ENCODE measurements at places on chromosomes 2 and 18.

GRCh38 chr2:128446874-128447537, 128.3 kb upstream of the HS6ST1 start:
- DNase-seq: no peak

GRCh38 chr2:32372519-32373182, 15.8 kb downstream of the BIRC6 start:
- no peak for DNase-seq

GRCh38 chr2:240889601-240890560, 6.1 kb downstream of the MAB21L4 start:
- DNase-seq: no peak

DNA sequence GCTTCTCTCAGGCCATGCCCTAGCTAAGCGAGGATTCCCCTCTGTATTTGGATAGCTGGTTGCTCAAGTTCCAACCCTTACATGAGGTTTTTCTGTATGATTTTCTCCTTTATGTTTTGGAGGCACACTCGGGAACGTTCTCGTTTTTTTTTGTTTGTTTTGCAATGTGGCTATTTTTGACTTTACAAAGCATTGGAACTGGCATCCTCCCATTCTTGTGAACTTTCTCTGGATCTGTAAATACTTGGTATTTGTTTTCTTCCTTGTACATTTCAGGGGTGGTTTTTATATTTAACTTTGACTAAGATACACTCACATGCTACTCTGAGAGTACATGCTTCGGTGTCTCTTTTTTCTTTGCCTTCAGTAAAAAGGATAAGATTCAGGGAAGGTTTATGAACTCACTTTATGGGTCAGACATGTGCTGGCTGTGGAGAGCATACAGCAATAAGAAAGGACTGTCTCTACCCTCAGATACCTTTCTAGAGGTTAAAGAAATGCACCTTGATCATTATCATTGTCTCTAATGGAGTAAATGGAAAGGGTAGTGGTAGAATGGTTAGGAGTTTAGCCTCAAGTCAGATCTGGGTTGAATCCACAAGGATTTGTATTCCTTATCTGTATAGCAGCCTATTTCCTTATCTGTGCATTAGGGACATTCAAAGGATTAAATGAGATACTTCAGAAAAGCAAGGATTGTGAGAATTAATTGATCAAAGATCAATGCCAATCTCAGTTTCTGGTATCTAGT, 61.9 kb downstream of the MEIS1 start:
- DNase-seq: no peak

DNA sequence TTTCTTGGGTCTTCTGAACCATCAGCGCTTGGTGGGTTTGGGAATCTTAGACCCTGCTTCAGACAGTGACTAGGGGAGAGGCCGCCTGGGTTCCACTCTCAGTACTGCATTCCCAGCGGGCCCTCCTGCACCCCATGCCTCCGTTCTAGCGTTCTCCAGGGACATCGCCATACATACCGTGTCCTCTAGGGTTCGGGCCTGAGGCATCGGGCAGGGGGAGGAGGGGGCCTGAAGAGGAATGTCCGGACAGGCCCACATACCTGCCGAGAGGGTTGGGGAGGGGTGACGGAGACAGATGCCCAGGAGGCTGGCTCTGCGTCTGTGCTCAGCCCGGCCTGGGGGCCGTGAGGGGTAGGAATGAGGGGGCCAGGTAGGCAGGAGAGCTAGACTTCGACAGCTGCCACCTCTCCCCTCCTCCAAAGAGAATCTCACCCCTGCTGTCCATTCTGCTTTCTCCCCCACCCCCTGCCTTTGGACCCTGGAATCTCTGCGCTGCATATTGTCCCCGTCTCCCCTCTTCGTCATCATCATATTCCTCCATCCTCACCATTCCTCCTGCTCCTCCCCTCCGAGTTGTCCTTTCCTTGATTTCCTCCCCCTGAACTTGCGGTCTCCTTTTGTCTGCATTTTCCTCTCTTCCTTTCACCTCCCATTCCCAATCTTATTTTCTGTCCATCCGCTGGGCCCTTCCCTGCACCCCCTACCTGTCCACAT, 7.8 kb upstream of the WNT10A start:
- no peak for DNase-seq

GRCh38 chr2:77604953-77605929, 83.1 kb upstream of the LRRTM4 start:
- DNase-seq: no peak

- no peak for DNase-seq
Measured at GRCh38 chr2:41483226-41483625, 564.6 kb upstream of the PKDCC start.

DNA sequence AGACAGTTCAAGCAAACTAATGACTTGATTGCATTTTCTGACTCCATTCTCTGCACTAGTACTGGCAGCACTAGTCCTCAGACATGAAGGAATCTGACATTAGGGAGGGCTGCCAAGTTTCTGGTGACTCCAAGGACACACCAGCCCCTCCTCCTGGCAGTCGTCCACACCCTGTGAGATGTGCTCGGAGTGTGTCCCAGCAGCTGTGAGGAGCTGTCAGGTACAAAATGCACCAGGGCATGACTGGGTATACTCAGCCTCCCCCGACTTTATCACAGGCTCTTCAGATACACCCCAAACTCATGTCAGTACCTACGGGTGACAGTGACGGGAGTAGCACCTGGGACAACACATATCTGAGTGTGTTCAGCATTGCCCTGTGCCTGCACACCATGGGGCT, 43.1 kb downstream of the EDAR start:
- DNase-seq: no peak

- no peak for DNase-seq
Measured at GRCh38 chr18:21053127-21053526, 58.5 kb downstream of the ROCK1 start.

Data from iPS DF 6.9 (cell line).